Stimulated activated CD4-positive, alpha-beta T cell treated with anti-CD3 and anti-CD28 coated beads, Interleukin-15, amount 100 ng/mL, for 48 hours (primary cell): ENCODE measurements at places on chromosomes 12 and 14.

- no peak for DNase-seq
These were observed 323.1 kb upstream of the FBXO33 start for GRCh38 chr14:39755269-39755878.

GRCh38 chr12:51126297-51126696 lies 42.9 kb upstream of the CSRNP2 start:
- no peak for DNase-seq

GRCh38 chr12:109900752-109901580 lies 892 bp downstream of the TCHP start:
- no peak for DNase-seq

DNA sequence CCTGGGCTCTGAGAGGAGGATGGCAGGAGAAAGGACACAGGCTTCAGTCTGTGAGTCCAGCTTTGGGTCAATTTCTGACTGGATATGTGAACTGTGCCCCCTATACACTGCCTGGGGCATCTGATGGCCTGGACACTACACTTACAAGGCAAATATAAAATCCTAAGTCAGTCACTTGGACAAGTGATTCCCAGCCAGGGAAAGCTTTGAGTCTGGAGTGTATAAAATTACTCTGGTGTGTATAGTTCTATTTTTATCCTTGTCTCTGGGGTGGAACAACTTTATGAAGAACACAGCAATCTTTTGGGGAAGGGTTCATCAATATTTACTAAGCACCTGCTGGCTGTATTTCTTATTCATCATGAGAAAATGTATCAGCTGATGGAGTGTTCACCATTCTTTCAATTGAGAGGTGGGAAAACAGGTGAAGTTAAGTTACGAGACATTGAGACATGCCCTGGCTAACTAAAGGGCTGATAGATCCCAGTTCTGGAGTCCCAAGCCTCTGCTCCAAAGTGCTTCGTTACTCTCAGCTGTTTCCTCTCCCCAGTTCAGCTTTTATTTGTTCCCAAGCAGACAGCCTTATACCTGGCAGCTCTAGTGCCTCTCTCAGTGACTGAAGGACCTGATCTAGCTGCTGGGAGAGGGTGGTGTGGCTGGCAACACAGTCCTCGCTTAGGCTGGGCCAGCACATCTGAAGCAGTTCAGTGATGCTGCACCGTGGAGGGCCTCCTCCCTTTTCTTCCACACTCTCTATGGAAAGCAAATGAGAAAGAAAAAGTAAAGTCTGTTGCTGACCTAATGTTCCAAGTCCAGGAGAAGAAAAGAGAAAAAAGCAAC lies 30.9 kb downstream of the ZFYVE26 start:
- no peak for DNase-seq

DNA sequence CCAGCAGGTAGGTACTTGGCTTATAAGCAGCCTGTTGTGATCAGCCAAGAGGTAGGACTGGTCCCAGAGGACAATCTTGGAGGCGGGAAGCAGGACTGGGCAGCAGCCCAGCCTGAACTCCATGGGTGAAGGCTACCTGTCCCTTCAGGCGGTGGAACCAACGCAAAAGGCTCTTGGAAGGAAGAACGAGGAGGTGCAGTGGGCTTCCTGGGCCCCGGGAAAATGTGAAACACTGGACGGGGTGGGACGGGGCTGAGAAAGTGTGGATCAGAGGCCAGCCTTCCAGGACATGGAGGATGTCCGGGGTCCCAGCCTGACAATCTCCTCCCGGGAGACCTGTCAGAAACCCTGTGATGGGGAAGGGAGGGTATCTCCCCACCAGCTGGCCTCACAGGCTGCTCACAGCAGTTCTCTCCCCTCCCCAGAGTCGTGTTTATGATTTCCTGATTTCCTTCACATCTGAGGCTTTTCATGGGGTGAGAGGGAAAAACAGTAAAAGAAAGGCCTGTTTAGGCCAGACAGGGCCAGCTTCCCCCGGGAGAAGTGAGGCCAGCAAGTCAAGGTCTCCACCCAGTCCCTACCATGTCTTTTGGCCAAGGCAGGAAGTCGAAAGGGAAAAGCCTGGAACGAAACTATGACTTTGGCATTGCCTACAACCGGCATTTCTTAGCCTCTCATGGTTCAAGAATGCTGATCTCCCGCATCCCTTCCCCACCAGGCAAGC lies 11.3 kb downstream of the CMKLR1 start:
- DNase-seq, result no peak

GRCh38 chr12:111011999-111012600 lies 91.7 kb upstream of the MYL2 start:
- DNase-seq, result no peak
